Stimulated activated CD8-positive, alpha-beta memory T cell treated with anti-CD3 and anti-CD28 coated beads, Interleukin-4, amount 100 ng/mL, for 4 hours (primary cell): ENCODE measurements at places on chromosomes 2 and 18.

DNA sequence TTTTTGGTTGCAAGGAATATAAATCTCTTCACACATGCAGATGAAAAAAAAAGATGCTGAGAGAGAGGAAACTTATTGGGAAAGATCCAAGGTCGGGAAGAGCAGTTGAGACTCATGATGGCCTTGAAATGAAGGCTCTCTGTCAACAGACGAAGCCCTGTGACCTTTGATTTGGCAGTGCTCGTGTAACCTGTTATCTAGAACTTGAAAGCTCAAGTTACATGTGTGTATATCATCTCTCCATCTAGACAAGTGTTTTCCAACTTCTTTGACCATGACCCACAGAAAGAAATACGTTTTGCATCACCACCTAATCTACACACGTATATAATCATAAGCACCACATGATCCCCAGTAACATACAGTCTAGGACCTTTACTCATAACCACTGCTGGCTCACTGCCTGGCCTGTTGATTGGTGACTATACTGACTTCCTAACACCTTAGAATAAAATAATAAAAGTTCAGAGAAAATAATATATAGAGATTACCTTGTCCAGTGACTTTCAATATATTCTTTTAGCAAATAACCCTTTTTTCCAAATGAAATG, 319.0 kb upstream of the PKDCC start:
- no peak for DNase-seq

DNA sequence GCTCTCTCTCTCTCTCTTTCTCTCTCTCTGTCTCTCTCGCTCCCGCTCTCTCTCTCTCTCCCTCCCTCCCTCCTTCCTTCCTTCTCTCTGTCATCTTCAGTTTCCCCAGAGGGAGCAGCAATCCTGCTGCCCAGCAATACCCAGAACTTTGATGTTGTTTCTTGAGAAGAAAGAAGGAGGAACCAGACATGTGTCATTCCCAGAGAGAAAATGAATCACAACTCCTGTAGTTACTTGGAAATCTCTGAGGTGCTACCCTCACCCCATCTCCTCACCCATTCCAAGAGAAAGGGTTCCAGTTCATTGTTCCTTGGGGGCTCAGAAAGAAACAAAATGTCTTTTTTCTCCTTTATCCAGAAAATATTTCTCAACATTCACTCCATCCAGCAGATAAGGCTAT, 449.1 kb downstream of the TNS1 start:
- DNase-seq = no peak

GRCh38 chr2:54879032-54879431, 155.6 kb downstream of the EML6 start:
- DNase-seq = no peak

DNA sequence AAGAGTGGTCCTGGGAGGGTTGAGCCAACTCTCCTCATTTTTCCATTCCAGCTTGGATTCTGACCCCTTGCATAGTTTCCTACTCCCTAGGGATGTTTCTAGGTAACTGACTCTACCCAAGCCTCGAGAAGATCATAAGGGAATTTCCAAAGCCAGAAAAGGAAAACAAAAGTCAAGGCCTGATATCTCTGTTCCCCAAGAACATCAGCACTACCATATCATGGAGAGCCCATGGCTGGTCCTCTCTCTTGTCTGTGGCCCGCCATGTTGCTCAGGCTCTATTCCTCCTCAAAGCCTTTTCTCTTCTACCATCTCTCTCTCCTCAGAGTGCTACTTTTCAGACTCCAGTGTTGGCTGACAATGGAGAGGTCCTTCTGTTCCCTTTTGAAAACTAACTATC, 99.6 kb upstream of the KLF7 start:
- DNase-seq = no peak

GRCh38 chr18:76234676-76235060, 260.4 kb downstream of the ZNF516 start:
- no peak for DNase-seq

GRCh38 chr2:55846426-55846825, 77.2 kb downstream of the EFEMP1 start:
- DNase-seq = no peak

DNA sequence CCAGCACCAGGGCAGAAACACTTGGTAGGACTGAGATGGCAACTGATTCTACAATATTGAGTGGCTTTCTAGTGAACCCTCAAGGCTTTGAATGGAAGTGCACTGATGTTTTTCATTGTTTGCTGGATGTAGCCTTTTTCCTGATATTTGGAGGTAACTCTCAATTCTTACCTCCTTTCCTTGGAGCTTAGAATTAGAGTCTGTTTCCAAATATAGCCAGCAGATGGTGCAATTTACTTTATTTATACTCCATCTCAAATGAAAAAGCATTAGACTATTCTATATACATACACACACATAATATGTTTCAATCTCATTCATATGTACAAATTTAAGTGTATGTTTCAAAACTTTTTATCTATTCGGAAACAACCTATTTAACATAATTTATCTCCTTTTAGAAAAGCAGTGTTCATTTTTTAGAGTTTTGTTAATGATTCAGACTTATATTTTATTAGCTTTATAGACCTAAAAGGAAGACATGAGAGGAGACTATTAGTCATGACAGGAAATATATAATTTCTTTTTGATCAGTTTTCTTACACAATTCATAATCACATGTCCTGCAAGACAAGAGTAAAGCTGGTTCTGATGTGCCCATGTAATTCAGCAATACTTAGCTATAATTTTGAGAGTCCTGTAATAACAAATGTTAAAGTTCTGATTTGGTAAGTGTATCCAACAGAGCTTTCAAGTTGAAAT, 124.8 kb downstream of the NUP35 start:
- no peak for DNase-seq

DNA sequence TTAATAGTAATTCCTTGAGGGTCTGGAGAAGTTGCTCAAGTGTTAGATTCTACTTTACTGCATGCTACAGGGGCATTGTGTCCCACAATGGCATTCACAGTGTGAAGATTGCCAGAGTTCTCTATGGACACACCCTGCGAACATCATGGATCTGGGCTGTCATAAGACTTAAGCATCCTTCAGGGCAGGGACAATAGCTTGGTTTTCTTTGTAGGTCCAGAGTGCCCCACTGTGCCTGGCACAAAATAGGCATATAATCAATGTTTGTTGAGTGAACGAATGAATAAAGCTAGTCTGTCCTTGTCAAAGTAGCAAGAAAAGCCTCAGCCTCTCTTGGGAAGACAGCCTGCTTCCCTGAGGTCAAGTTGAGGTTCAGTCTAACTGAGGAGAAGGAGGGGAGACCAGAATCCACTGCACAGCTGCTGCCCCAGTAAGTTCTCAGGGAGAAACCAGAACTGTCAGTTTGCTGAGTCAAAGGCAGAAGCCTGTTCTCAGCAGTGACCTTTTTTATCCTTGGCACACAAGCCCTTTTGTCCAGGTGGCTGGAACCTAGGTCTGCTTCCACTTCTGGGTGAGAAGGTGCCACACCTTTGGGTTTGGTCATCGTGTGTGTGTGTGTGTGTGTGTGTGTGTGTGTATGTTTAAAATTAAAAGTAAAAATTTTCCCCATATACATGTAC, 15.0 kb downstream of the INPP4A start:
- no peak for DNase-seq

DNA sequence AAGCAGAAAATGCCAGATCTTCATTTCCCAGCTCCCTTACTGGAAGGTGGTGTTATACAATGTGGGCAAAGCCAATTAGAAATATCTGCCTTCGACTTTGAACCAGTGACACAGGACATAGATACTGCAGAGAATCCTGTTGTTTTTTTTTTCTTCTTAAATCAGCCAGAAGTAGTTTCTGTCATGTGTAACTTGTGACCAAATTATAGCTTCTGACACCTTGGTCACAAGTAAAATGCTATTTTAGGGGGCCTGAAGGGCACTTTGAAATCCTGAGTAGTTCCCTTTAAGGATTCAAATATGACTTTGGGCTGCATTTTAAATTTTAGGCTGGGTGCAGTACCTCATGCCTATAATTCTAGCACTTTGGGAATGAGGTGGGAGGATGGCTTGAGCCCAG, 89.0 kb upstream of the TLK1 start:
- DNase-seq = no peak

DNA sequence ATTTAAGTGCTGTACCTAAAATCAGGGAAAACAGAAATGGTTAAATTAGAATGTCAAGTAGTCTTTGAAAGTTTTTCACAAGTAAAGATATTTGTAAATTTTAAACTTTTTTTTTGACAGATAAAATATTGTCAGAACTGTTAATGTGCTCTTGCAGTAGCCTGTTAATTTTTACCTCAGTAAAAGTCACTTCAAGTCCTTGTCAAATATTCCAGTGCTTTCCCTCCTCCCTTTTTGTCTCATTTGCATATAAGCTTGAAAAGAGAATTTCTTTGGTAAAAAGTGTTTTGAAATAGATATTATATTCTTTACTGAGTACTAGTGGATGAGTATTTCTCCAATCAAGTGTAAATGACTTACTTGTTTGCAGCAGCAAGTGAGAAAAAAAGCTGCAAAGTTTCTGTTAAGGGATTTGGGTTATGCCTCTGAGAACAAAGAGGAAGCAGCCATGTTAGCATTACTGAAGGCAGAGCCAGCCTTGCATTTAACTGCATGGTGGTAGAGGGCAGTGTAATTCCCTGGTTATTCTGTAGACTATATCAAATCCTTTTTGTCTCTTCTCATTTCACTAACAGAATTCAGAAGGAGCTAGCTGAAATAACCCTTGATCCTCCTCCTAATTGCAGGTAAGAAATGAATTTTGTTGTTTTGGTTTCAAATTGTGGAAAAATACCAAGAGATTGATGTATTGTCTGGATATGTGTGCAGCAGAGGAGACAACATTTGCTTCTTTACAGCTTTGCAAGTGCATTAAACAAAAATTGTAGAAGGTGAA, 3.2 kb downstream of the UBE2E3 start:
- DNase-seq = no peak

- DNase-seq = no peak
These were observed 3.9 kb upstream of the ETAA1 start for GRCh38 chr2:67393237-67393636.

DNA sequence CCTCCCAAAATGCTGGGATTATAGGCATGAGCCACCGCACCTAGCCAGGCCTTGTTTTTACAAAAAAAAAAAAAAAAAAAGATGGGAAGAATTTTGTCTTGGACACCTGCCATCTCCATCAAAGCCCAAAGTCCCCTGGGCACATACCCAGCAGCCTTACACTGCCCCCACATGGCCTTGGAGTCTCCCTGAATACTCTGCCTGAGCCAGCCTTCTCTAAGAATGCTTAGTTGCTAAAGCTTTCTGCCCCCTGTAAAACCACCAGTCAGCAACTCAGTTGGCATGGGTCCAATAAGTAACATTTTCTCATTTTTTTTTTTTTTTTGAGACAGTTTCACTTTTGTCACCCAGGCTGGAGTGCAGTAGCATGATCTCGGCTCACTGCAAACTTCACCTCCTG, 40.6 kb downstream of the SPC25 start:
- no peak for DNase-seq

GRCh38 chr2:196681510-196681909, 42.0 kb downstream of the CCDC150 start:
- no peak for DNase-seq

GRCh38 chr2:238427435-238428162, 872 bp downstream of the ASB1 start:
- no peak for DNase-seq

DNA sequence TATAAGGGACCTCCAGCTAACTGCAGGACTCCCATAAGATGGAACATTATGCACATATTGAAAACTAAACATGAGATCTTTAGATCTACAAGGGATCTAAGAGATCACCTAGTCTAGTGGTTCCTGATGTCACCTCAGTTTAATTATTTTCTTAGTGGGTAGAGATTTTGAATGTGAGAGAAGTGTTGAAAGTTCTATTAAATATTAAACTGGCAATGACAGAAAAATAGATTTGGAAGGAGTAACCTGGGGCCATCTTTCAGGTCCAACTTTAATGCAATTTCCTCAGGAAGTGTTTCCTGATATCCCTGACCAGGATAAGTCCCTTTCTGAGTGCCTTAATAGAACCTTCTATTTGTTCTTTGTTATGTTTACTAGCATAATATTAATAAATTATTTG, 29.1 kb upstream of the CPS1 start:
- no peak for DNase-seq

DNA sequence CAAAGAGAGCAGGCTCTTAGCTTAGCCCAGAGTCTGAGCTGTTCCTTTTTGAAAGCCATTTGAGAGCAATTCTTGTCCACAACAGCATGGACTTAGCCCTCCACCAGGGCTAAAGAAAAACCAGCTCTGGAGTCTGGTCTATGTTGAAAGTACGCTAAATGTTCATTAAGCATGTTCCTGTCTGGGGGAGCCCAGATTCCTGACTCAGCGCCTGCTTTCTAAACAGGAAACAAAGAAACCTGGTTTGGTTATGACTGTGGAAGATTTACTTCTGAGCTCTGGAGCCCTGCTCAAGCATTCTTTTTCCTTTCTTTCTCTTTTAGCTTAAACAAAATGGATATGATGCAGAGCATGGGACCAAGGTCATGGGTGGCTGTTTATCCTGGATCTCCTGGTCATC, 279.8 kb downstream of the RBM43 start:
- DNase-seq = no peak

DNA sequence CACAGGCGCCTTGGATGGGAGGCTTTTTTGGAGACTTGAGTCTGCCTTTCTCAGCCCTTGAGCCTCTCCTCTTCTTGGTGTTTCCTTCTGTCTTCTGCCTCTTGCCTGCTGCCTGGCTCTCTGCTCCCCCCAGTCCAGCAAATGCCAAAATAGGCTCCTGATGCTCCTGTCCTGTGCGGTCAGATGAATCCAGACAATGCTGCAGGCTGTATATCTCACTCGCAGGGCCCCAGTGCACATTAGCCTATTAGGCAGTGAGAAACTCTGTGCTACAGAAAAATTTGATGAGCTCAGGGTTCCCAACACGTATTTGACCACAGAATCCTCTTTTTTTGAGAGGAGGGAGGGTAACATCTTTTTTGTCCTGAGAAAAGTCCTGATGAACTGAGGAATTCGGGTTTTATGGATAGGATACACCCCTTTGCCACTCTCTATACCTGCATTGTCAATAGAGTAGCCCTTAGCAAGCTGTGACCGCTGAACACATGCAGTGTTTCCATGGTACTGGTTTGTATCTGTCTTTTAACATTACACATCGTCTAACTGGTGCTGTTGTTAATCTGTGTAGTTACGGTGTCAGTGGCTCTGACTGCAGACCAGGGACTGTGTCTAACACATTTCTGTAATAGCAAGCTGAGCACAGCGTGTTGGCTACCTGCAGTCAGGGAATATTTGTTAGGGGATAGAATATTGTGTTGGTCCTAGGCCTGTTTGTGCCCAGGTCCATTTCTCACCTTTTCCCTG, 50.8 kb downstream of the FAM228A start:
- no peak for DNase-seq

GRCh38 chr2:189454009-189454408, 12.7 kb downstream of the WDR75 start:
- no peak for DNase-seq

- no peak for DNase-seq
These were observed 5.9 kb upstream of the CETN1 start for GRCh38 chr18:574149-574860.

GRCh38 chr18:45562567-45563479, 52.5 kb upstream of the SLC14A2 start:
- DNase-seq = no peak
